BE2C (cell line): ENCODE measurements at places on chromosomes 7 and 10.
A peak's percentile ranks its signal among the peaks of the same experiment; 100 is the strongest.

DNA sequence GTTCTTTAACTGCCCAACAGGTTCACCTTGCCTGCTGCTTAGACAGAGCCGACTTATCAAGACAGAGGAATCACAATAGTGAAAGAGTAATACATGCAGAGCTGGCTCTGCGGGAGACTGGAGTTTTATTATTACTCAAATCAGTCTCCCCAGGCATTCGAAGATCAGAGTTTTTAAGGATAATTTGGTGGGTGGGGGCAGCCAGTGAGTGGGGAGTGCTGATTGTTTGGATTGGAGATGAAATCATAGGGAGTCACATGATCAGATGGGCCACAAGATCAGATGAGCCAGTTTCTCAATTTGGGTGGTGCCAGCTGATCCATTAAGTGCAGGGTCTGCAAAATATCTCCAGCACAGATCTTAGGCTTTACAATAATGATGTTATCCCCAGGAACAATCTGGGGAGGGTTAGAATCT lies 131.3 kb downstream of the AKR1D1 start:
- DNase-seq = no peak

DNA sequence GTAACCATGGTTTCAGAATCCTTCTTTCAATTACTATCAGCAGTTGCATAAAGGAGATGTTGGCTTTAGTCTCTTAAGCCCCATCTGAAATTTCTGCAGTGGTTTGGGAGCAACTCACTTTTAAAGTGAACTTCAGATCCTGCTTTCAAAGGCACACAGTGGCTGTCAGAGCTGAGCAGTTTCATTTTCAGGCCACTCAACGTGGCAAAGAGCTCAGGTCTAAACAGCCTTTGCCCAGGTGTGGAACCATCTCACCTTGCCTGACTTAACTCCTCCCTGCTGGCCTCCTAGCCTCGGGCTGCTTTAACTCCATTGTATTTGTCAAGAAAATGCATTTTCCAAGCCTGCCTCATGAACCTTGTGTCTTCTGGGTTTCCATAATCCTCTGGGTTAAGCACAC lies 197.5 kb upstream of the KMT2E start:
- no peak for DNase-seq

- no peak for DNase-seq
These were observed 32.0 kb downstream of the CUL2 start for GRCh38 chr10:35058134-35058533.

GRCh38 chr7:11607686-11608085 lies 224.3 kb downstream of the THSD7A start:
- no peak for DNase-seq

GRCh38 chr10:79602953-79603352 lies 7.8 kb upstream of the SFTPA1 start:
- DNase-seq = no peak

- no peak for DNase-seq
These were observed 18.1 kb downstream of the LRMDA start for GRCh38 chr10:75449382-75450074.

- DNase-seq = no peak
These were observed 3.4 kb upstream of the GAL3ST4 start for GRCh38 chr7:100171840-100172239.

- no peak for DNase-seq
These were observed 12.0 kb upstream of the GLCCI1 start for GRCh38 chr7:7956531-7957128.

GRCh38 chr10:133259602-133259989 lies 17.1 kb downstream of the ADAM8 start:
- no peak for DNase-seq

GRCh38 chr7:41425926-41426325 lies 277.0 kb downstream of the INHBA start:
- no peak for DNase-seq

DNA sequence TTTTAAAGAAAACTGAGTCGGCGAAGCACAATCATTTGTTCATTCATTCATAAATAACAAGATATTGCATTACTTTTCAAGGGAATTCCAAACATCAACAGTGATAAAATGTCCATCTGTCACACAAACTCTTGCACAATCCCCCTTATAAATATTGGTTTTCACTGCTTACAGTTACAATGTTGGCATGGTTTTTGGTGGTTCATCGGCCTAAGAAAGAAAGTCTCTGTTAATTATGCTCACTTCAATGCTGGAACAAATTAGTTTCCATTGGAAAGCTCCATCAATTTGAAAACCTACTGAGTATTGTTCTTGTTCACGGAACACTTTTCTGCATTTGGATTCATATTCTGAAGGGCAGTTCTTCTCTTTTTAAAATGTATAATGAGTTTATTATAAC lies 188.5 kb downstream of the JAZF1 start:
- no peak for DNase-seq

GRCh38 chr7:43584195-43584586 lies 1.3 kb downstream of the STK17A start:
- no peak for DNase-seq

DNA sequence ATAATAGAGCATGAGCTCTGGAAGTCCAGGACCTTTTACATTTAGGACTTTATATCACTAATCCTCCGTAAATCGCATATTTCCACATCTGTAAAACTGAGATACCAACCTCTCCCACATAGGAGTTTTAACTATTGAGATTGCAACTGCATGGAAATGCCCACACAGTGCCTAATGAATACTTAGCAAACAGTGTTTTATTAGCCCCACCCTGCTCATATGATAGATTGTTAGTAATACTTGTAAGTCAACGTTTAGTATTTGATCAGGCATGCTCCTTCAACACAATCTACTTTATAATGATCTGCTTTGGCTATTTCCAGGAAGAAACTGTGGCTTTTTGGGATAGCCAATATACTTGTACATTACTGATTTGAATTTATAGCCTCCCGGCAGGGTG lies 8.5 kb downstream of the PDZD8 start:
- no peak for DNase-seq

- peak; percentile 67 for DNase-seq
These were observed 75.7 kb upstream of the EFCAB10 start for GRCh38 chr7:105656922-105657521.

- no peak for DNase-seq
These were observed 34.3 kb downstream of the AOAH start for GRCh38 chr7:36690041-36690440.

- DNase-seq = no peak
These were observed 126.8 kb upstream of the AMPH start for GRCh38 chr7:38757931-38758330.

DNA sequence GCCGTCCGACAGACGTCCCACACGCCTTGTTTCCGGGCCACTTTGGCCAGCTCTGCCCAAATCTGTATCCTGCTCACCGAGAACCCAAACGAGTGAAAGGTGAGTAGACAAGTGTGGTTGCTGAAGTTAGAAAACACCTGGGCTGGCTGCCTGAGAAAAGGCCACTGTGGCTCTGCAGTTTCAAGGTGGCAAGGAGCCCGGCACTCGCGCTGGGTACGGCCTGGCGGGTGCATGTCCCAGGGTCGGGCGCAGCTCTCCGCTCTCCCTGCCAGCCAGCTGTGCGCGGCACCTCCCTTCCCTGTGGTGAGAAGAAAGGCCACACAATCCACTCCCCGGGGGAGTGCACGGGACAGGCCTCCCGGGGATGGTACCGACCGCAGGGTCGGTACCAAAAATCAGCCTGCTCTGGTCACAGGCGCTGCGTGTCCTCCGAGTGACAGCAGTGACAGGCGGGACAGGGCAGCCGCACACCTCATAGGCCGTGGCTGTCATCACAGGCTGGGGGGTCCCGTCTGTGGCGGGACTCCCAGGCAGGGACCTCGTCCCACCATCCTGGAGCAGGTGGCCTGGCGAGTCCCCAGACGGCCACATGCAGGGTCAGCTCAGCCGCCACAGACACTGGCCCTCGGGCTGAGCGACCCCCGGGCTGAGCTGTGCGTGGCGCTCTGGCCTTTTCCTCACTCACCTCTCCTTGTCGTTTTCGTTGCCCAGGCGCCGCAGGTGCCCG lies 22.8 kb downstream of the CFAP46 start:
- no peak for DNase-seq

DNA sequence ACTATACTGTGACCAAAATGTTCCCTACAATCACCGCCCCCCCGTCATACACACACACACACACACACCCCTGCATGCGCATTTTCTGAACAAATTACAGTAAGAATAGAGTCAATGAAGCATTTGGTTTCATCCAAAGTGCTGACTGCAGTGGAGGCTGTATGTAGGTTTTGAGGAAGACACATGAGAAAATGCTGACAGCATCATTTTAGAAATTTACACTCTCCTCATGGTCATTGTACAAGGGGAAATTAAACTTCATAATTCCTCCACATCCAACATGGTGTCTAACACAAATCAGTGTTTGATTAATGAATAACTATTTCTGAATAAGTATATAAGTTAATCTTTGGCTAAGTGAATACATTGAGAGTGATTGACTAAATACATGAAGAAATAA lies 1126.8 kb upstream of the PHF14 start:
- DNase-seq = no peak

DNA sequence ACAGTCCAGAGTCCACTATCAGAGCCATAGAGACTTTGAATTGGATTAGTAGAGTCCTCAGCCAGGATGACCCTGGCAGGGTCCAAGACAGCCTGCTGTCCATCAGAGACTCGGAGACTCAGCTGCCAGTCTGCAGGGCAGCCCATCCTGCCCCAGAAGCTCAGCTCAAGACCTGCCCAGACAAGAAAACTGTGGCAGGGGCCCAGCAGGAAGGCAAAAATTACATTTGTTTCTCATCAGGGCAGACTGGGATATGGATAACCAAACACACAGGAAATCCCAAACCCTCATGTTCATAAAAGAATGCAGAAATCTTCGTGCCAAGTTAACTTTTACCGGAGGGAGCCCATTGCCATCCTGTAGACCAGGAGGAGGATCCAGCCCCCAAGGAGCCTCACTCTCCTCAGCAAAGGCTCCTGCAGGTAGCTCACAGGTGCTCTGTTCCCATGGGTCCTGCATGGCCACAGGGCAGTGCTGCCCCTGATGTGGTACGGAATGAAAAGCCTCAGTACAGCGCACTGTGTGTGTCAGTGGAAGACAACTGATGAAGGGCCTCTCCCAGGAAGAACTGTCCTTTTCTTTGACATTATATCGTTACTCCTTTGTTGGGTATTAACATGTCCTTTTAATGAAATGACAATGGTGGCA lies 222.2 kb downstream of the KCNMA1 start:
- DNase-seq = no peak

- DNase-seq = no peak
These were observed 103.0 kb downstream of the ITIH5 start for GRCh38 chr10:7563770-7564169.

- DNase-seq = no peak
These were observed 160.3 kb upstream of the KLF14 start for GRCh38 chr7:130894146-130894908.

GRCh38 chr10:48649349-48649944 lies 35.2 kb upstream of the WDFY4 start:
- no peak for DNase-seq

DNA sequence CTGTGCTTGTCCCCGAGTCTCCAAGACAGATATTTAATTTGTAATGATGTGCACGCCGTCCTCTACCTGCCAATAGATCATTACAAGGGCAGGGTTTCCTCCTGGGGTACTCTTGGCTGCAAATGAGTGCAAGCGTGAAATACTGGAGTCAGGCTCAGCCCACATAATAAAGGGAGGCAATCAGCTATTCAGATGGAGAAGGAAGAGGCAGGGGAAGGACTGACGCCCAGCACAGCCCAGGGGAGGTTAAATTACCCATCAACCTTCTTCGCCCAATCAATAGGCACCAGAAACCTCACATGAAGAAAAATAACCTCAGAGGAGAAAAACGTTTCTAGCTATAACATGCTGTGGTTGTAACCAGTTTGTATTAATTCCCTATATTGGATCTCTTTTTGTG lies 544.9 kb upstream of the ADARB2 start:
- DNase-seq = no peak

GRCh38 chr10:110357252-110357780 lies 52.6 kb upstream of the SMNDC1 start:
- no peak for DNase-seq

DNA sequence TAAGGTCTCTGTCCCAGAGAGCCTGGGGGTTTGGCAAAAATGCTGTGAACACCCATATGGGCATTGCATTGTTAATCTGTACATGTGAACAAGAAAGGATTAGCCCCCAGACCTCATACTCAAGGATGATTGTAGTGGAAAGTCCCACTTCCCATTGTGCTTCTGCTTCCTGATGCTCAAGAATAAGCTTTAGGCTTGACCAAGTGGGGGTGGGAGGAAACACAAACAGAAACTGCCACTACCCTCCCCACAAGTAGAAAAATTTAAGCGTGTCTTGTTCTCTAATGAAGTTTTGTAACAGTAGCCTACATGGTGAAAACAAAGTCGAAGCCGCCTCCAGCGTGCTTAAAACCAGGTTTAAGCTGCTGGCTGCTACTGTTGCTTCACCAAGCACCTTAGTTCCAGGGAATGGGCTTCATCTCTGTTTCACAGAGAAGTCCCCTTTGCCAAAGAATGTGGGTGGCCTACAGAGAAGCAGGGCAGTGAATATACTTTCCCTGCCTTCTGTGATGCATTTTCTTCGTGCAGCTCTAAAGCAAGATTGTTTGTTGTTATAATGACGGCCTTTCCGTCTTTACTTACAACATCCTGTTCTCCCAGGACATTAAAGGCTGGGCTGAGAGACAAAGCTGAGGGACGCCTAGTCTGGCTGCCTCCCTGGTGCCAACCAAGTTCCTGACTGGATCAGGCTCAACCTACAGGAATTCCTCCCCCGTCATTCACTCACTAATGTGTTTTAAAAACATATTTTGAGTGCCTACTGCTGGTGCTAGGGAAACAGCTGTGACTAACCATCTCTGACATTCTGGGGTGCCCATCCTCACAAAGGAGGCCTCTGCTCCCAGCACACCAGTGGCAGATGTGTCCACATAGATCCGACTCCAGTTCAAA lies 32.1 kb upstream of the CCSER2 start:
- no peak for DNase-seq

DNA sequence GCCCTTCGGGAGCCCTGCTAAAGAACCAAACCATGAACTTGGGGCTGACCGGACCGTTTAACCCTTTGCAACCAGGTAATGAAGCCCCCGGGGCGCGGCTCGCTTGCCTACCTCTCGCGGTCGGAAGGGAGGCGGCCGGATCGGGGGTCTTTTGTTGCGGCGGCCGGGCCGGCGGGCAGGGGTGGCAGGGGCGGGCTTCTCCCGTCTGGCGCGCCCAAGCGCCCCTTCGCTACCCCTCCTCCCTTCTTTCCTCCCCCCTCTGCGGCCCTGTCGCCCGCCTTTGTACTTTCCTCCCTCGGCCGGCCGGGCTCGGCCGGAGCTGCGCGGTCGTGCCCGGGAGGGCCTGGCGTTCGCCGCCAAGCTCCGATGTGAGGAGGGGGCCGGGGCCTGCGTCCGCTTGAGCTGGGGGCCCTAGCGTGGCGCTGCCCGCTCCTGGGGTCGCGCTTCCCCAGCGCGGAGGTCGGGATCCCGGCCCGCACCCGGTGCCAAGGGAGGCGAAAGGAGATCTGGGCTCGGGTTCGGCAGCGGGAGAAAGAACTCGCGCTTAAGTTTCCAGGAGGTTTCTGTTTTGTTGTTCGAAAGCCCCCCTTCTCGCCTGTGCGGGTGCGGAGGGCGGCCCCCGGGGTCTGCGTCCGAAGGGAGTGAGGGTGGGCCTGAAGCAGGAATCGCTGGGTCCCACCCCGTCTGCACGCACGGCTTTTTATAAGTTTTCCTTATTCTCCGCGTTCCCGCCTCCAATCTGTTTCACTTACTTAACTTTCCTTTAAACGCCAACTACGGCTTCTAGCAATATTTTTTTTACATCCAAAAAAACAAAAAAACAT lies 436.8 kb upstream of the GALNT17 start:
- DNase-seq = peak; percentile 33

- DNase-seq = no peak
These were observed 4.4 kb downstream of the DMBT1 start for GRCh38 chr10:122564980-122565379.

GRCh38 chr7:3995187-3995586 lies 686.9 kb upstream of the FOXK1 start:
- no peak for DNase-seq
